ENCODE measurements at places on chromosomes 7 and 10.

GRCh38 chr7:106552645-106553445, 108.1 kb downstream of the CCDC71L start:
- no peak for DNase-seq

DNA sequence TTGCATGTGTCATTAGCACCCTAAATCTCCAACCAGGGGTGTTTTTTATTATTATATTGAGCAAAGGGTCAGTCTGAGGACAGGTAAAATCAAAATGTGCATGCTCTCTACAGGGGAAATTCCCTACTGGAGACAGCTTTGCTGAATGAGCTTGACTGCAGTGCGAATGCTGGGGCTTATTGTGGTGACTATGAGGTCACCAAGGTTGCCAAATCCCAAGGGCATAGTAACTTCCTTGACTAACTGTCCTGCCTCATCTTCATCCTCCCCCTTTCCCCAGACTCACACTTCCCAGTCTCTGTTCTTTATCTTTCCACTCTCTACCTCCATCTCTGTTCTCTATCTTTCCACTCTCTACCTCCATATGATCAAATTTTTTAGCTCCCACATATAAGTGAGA, 22.9 kb upstream of the AOC1 start:
- DNase-seq = no peak

DNA sequence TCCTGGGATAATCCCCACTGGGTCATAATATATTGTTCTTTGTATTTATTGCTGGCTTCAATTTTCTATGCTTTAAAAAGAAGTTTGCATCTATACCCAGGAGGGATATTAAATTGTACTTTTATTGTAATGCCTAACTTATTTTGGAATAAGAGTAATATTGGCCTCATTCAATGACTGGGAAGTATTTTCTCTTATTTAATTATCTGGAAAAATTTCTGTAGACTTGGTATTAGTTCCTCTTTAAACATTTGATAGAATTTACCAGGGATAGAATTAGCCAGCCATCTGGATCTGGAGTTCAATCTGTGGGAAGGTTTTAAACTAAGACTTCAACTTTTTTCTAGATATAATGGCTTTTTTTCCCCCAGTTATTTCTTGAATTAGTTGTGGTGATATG, 115.2 kb upstream of the ZNF32 start:
- DNase-seq = no peak

GRCh38 chr7:105376908-105377533, 11.7 kb downstream of the SRPK2 start:
- DNase-seq = no peak

GRCh38 chr7:95614442-95614940, 18.2 kb upstream of the PDK4 start:
- no peak for DNase-seq

GRCh38 chr7:79414910-79415309, 38.6 kb downstream of the MAGI2 start:
- DNase-seq = no peak

GRCh38 chr7:12287901-12288300, 76.8 kb downstream of the TMEM106B start:
- DNase-seq = no peak

DNA sequence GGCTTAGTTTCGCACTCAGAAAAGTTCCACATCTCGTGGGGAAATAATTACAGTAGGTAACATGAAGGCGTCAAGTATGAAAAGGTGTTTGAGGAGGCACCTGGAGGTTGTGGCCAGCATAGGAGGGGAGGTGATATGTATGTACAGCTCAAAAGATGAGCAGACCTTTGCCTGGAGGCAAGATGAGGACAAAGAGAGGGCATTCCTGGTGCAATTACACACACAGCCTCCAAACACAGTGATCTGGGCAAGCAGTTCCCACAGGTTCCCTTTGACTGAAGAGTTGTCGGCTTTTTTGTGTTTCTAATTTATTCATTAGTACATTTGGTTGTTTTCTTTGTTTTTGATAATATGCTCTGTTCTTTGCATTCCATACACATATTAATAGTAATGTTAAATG, 46.9 kb downstream of the CDK14 start:
- DNase-seq = no peak

DNA sequence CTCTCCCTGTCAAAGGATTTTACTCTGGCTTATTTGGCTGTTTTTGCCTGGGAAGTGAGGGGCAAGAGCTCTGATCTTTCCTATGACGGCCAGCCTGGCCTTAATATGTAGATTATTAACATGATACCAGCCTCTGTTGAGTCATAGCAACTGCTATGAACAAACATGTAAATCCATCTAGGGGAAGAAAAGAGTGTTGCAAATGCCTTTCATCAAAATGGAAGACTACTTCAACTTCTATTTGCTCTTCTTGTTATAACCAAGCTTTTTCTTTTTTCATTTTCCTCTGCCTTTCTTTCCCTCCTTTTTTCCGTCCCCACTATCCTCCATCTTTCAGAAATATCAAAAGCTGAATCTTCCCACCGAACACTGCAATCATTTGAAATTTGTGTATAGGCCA, 46.6 kb downstream of the BTRC start:
- no peak for DNase-seq

DNA sequence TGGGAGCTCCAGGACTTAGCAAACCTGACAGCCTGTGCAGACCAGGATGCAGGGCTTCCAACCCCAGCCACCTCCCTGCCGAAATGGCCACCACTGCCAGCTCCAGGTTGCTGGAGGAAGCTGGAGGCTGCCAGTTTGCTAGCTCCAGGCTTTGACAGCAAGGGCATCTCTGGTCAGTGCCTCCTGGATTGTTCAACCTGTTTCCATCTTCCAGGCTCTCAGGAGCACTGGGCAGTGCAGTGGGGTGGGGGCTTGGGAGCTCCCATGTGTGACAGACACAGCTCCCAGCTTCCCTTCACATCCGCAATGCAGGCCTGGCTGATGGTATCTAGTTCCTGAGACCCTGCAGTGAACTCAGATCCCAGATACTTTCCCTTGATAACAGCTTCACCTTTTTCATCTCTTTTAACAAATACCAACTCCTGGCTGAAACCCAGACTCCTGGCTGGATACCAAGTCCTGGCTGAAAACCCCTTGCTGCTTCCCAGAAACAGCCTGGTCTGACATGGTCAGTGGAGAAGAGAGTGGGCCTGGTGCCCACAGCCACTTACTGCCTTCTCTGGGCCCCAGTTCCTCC, 20.8 kb upstream of the RET start:
- DNase-seq = no peak

DNA sequence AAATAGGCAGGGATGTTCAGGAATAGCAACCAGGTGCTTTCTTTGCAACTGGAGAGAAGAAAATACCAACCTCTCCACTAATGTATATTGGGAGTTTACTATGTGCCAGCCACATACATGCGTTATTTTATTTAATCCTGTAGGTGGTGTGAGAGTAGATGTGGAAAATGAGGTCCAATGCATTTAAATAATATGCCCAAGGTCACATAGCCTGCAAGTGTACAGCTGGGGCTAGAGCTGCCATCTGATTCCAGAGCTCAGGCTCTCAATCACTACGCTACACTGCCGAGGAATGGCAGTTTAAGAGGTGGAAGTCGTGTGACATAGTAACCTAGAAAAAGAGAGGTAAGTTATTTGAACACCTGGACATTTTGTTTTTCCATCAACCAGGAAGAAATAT, 277.0 kb downstream of the EXOC4 start:
- DNase-seq = peak; percentile 87

DNA sequence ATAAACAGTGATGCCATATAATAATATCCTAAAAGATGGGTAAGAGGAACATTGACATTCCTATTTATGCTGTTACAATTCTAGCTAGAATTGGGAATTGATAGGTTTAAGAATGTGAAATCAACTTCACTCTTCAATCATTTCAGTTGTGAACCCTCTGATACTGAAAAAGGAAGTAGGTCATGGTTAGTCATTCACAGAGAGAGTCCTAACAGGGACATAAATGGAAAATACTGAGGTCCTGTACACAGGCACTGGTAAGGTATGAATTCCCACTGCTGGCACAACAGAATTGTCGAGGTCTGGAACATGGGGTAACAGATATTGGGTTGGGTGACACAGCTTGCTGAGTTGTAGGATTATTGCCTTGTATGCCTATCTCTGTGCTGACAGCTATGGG, 289.4 kb upstream of the LRRN3 start:
- DNase-seq = no peak

GRCh38 chr7:155965010-155965409, 152.7 kb upstream of the SHH start:
- no peak for DNase-seq

All from NCI-H187 treated with DMSO at 0.1 percent for 48 hours (cell line).